Activated CD8-positive, alpha-beta memory T cell treated with anti-CD3 and anti-CD28 coated beads for 4 hours (primary cell): ENCODE measurements at places on chromosomes 4 and X.

GRCh38 chr4:8295471-8295870, 25.9 kb downstream of the HTRA3 start:
- DNase-seq, result no peak

GRCh38 chr4:109128589-109128988, 173.9 kb downstream of the COL25A1 start:
- no peak for DNase-seq

GRCh38 chrX:24148121-24148520, 1.4 kb upstream of the ZFX start:
- DNase-seq, result no peak

DNA sequence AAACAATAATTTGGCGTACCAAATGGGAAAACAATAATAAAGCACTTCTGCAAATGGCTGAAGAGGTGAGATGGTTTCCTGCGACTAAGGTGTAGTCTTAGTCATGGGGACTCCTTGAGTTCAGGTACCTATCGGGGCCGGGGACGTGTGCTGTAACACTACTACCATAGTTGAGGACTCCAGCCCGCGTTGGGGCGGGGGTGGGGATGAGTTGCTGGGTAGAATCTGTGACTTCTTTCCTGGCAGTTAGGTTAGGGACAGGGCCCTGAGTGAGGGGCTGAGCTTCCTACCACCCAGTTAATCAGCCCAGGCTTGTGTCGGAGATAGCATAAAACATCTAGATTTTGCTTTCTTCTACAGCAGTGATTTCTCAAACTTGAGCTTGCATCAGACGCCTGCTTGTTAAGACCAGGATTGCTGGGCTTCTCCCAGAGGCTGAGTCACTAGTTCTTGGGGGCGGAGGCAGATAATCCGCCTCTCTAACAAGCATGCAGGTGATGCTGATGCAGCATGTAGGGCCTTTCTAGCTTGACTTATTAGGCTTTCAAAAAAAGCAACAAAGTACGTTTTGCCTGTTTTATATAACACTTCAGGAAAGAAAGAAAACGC, 30.2 kb downstream of the RBBP7 start:
- no peak for DNase-seq

GRCh38 chr4:123093236-123093635, 170.8 kb upstream of the NUDT6 start:
- DNase-seq, result no peak

- DNase-seq, result no peak
Measured at GRCh38 chrX:109372291-109372690, 109.6 kb downstream of the GUCY2F start.

- no peak for DNase-seq
Measured at GRCh38 chrX:1911401-1912128, 296.7 kb downstream of the ASMT start.

DNA sequence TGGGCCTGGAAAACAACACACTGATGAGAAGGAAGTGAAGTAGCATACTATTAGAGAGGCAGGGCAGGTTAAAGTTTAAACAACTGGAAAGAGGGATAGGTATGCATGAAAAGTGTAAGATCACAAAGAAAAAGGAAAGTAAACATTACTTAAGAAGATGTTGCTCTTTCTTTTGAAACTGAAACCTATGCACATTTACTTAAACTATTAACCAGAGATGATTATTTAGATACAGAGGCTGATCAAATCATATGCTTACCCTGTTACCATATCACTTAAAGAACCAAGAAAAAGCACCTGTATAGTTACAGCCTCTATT, 37.8 kb downstream of the NAP1L5 start:
- DNase-seq, result no peak

DNA sequence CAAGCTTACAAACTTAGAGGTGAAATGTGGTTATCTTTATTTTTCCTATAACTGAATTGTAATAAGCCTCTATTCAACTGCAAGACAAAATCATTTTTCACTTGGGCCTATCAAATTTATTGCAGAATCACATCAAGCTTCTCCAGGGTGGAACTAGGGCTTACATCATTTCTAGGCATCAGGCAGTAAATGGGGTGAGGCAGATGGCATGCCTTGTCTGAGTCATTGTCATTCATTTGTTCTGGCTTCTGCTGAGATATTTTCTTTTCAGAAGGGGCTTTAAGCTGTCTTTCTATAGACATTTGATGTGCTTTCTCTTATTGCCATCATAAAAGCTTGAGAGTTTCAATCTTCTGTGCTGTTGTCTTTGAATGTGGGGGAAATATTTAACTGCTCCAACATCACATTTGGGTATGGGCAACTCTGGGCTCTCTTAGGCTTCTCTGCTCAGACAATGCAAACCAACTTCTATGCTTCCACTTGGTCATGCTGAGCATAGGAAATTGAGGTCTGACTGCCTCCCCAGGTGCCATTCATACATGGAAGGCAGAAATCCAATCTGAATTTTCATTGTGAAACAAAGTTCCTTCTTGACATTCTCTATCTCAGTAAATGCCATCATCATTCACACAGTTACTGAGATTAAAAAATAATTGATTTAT, 225.8 kb upstream of the GIMD1 start:
- DNase-seq, result no peak

- no peak for DNase-seq
Measured at GRCh38 chr4:114396808-114397207, 201.8 kb upstream of the UGT8 start.

- no peak for DNase-seq
Measured at GRCh38 chrX:70423936-70424675, 992 bp downstream of the GDPD2 start.

DNA sequence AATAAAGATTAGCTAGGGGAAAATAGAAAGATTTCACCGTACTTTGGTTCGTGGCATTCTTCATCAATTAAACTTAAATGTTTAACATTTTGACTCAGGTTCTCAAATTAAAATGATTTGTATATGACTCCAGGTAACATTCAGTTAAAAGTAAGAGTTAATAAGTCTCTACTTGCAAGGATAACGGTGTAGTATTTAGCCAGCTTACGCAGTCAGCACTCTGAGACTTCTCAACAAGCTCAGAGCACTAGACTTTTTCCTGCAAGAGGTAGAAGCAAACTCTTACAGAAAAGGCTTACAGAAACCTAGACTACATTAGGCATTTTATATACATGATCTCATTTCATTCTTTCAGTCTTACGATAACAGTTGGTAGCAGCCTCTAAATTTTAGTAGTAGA, 96.4 kb upstream of the PPARGC1A start:
- DNase-seq, result no peak

GRCh38 chr4:40409835-40410234, 74.7 kb downstream of the CHRNA9 start:
- DNase-seq, result no peak
